Fibroblast of lung (primary cell): ENCODE measurements at places on chromosomes 6 and 20.

DNA sequence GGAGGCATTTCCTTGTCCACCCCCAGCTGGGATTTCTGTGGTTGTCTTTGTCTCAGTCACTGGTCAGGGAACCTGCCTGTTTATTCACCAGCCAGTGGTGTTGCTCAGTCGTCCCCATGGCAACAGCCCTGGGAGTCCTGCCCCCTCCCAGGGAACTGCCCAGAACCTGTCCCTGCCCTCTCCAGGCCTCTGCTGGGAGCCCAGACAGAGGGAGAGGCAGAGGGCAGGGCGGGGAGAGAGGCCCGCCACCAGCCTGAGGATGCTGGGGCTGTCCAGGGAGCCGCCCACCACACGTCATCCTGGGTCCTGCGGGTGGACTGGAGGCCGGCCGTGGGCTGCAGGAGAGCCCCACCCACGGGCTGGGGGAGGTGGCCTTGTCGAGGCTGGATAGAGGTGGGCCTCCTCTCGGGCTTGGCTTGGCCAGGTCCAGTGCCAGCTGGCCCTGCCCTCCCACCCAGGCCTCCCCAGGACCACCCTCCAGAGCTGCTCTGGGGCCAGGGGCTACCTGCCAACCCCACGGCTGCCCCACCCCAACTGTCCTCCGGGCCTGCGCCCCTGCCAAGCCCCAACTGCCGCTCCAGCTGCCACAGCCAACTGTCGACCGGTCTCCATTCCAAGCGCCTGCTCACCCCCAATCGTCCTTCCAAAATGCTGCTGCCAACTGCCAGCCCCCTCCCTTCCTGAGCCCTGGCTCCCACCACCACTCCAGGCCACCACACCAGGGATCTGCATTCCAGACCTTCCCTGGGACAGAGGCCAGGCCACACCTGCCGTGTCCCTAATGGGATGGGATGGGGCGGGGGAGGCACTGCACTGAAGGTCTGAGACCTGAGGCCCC is 4.2 kb upstream of the ZBTB46 start:
- DNase-seq, result peak; percentile 98

DNA sequence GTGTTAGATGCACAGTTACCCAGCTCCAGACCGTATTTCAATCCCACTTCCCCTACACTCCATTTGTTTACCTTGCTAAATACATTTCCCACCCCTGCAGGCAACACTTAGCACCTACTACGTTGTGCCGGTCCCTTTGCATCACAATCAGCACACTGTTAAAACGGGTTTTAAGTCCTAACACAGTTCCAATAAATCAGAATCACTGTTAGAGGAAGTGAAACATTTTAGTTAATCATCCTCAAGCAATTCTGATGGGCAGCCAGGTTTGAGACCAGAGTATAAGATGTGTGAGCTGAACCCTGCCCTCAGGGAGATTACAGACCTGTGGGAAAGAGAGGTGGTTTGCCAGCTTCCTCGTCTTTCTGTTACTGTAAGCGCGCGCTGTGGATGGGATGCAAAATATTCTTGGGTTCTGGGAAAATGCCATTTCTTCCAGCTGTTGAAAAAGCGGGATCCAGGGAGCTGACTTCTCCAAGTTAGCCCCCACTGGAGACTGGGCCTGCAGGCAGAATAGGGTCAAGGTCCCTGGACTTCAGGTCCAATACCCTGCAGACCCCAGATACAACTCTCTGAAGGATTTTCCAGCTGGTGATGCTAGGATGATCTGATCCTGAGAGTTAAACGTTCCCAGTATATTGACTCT is 3.1 kb downstream of the ZCCHC3 start:
- peak; percentile 23 for DNase-seq

- peak; percentile 92 for DNase-seq
These were observed 129.9 kb downstream of the HFE start for GRCh38 chr6:26216886-26217713.

DNA sequence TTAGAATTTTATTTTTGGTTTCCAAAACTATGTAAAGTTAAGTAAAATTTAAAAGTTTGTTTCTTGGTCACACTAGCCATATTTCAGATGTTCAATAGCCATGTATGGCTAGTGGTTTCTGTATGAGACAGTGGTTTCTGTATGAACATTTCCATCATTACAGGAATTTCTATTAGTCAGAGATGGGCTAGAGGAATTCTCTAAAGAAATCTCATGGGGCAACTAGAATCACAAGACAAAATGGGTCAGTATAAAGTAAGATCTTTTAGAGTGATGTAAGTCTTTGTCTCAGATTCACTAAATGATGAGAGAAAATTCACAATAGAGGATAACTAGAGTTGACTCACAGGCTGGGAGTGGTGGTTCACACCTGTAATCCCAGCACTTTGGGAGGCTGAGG is 149.0 kb downstream of the FUT9 start:
- DNase-seq, result no peak

DNA sequence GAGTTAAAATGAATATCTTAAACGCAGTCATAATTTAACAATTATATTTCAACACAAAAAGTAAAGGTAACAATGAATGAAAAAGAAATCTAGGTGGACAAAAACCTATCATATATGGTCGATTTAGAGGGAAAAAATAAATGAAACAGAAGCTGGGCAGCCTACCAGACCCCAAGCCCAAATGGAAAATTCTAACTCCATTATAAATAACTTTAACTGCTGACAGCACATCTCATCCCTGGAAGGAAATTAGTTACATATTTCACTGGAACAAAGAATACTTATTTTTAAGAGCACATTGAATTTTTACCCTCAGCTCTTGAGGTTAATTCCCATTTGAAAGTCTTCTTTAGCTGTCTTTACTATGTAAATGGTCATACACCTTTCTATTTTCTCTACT is 39.1 kb downstream of the COL12A1 start:
- no peak for DNase-seq

DNA sequence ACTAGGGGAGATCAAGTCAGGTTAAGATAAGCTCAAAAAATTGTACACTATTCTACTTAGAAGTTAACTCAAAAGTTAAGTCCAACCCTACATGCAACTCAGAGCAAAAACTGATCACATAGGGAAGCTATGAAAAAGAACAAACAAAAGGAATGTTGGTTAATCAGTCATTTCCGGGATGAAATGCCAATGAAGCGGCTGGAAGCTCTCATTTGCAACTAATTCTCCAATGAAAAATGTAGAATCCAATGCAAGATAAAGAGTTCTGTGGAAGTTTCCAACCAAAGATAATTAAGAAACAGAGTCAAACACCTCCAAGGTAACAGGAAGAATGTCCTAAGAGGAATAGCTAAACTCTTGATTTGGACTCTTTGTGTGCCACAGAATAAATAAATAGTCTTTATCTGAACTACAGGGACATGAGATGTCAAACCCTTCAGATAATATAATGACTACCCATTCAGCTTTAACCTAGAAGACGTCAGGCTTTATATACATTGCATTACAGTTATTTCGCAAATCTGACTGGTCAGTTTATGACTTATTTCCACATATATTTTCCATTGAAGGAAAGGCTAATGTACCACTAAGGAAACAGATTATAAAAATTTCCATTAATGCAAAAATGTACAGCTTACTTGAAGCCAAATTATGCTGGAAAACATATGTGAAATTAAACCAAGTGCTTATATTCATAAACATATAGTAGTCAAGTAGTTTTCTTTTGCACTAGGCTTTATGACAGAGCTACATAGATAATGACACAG is 48.0 kb upstream of the DST start:
- DNase-seq, result peak; percentile 71

DNA sequence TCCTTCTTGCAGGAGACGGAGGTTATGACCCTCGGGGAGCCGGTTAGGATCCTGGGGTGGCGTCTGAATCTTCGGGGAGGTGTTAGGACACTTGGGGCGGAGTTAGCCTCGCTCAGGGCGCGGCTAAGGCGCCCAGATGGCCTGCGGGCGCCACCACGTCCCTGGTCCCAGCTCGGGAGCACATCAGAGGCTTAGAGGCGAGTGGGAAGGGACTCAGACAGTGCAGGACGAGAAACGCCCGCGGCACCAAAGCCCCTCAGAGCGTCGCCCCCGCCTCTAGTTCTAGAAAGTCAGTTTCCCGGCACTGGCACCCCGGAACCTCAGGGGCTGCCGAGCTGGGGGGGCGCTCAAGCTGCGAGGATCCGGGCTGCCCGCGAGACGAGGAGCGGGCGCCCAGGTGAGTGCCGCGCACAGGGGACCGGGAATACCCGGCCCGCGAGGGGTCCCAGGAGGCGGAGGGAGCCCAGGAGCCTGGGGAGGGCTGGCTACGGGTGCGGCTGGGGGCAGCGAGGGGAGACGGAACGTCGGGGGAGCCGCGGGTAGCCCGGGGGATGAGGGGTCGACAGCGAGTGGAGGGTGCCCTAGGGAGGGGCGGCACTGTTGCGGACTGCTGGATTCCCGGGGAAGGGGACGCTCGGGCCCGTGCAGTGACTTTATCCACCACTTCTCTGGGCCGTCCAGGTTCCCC is at the start of gene HCK:
TSS of gene HCK (plus strand) at position 153 of the 688 bp plus-strand sequence.
- DNase-seq, result no peak

GRCh38 chr20:2010533-2010932 is 16.7 kb upstream of the PDYN start:
- DNase-seq, result no peak

GRCh38 chr6:31920811-31921210 is 6.7 kb upstream of the C2 start:
- DNase-seq, result no peak

- no peak for DNase-seq
These were observed 38.3 kb upstream of the GABRR1 start for GRCh38 chr6:89255417-89255816.

GRCh38 chr6:149881066-149881766 is 16.7 kb downstream of the RAET1E start:
- DNase-seq, result no peak

GRCh38 chr6:56671160-56671559 is 28.5 kb upstream of the DST start:
- DNase-seq, result no peak

GRCh38 chr20:634148-634925 is 18.7 kb downstream of the SRXN1 start:
- DNase-seq, result no peak

DNA sequence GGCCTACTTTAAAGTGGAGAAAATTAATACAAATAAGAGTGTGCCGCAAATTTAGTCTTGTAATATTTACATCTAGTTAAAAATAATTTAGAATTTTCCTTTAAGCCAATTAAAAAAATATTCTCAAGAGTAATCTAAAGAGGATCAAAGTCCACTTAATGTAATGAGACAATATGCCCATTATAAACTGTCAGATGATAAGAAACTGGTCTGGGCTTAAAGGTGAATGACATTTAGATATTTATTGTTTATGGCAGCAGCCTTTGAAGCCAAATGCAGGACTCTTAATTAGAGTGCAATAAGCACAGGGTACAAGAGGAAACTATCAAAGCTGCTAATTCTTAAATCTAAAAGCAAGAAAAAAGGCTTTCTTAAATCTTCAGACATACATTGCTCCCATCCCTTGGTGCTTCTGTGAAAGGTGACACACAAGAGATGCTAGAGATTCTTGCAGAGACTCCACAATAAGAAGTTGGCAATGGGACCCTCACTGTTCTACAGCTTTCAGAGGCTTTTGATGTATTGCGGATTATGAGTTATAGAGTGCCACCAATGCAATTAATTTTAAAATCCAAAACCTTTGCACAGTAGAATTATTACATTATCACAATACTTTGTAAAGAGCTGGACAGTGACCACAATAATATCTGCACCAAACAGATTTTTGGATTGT is 116.1 kb downstream of the MAN1A1 start:
- no peak for DNase-seq

GRCh38 chr6:140809694-140810101 is 1323.0 kb upstream of the GJE1 start:
- no peak for DNase-seq

DNA sequence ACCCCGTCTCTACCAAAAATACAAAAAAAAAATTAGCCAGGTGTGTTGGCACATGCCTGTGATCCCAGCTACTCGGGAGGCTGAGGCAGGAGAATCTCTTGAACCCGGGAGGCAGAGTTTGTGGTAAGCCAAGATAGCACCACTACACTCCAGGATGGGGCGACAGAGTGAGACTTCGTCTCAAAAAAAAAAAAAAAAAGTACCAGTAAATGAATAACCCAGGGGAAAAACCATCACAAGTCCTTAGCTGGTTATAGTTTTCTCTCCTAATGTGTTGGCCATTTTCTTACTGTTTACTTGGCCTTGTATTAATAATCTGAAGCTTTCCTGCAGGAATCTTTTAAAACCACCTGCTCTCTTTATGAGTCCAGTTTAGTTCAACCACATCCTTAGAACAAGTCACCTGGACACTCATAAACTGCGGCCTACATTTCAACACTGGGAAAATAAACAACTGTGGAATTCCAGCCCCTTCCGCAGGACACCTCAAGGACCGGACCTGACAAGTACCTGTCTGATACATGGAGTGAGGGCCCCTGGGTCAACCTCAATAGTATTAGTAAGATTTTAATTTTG is 102.6 kb downstream of the ATP9A start:
- no peak for DNase-seq

GRCh38 chr6:27836141-27836782 is 75.9 kb downstream of the OR2B2 start:
- no peak for DNase-seq

DNA sequence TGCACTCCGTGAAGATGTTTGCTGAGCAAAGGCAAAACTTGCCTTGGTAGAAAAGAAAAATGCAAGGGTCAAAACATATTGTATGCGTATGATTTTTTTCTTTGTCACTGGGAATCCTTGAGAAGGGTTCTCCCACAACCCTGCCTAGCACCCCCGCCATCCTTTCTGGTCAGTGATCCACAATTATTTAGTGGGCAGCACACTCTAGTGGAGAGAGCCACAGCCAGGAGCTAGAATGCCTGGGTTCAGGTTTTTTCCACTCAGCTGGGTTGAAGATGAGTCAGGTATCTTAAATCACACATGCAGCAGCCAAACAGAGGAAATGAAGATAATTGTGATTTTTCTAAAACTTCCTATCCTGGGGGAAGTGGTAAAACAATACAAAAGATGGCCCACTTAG is 243.1 kb downstream of the PKHD1 start:
- DNase-seq, result no peak

- DNase-seq, result no peak
These were observed 12.0 kb downstream of the RBM38 start for GRCh38 chr20:57403216-57403615.

GRCh38 chr6:34381081-34381480 is 11.4 kb downstream of the NUDT3 start:
- DNase-seq, result no peak

DNA sequence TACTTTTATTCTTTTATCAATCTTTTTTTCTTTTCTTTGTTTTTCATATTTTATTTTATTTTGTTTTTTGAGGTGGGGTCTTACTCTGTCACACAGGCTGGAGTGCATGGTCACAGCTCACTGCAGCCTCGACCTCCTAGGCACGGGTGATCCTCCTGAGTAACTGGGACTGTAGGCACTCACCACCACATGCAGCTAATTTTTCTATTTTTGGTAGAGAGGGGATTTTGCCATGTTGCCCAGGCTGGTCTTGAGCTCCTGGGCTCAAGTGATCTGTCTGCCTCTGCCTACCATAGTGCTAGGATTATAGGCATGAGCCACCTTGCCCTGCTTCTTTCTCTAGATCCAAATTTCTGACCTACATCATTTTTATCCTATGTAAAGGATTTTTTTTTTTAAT is 153.2 kb downstream of the CDKAL1 start:
- no peak for DNase-seq
